ENCODE measurements at places on chromosomes 7 and 10. TPM values are rescaled to one million over a fixed set of nuclear protein-coding genes. Genes with fewer than 3 reads are reported as not detected.

Gene PAX4
- not detected for total RNA-seq

Gene CDHR1
- not detected for total RNA-seq

Gene AGR3
- total RNA-seq = not detected

Gene MYH16
- 0.18 TPM for total RNA-seq

Gene HOXA9
- 0.28 TPM for total RNA-seq

Gene EPO
- not detected for total RNA-seq

Gene NANOS1
- total RNA-seq = under 0.01 TPM

Gene CLCN1
- not detected for total RNA-seq

Gene NEURL1
- total RNA-seq = 0.28 TPM

Gene C10orf105
- total RNA-seq = under 0.01 TPM
